Right ventricle myocardium superior (tissue), 1 donor: ENCODE measurements at places on chromosomes 2 and 18. TPM values are rescaled to one million over a fixed set of nuclear protein-coding genes. Genes with fewer than 3 reads are reported as not detected.

DNA sequence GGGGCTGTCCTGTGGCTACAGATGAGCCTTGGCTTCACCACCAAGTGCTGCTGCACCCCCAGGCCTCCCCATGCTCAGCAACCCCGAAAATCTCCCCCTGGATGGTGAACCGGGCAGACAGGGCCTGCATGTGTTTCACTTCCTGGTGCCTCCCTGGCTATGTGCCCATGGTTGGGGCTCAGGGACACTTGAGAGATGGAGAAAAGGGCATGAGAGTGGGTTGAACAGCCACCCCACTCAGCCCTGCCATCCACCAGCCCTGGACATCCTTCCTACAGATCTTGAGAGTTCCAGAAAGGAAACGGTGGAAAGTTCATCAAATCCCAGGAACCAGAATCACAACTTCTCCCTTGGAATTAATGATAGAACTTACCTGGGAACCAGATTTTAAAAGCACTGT, 74.7 kb upstream of the TEX51 start:
- DNase-seq = no peak

DNA sequence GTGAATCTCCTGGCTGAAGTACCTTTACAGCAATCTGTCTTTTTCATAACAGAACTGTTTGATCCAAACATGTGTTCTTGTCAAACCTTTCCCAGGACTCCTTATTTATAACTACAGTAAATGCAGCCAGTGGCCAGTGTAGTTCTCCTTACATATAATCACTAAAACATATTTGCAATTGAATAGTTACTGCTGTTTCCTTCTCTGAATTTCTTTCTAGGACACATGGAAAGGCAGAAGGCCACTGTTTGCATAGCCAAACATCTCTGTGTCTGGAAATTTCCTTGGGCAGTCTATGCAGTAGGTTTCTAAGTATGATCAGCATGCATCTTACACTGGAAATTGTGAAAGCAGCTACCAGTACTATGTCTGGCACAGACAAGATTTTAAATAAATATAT, 57.4 kb upstream of the COL3A1 start:
- DNase-seq = no peak

GRCh38 chr2:28809927-28810326, 707 bp upstream of the SPDYA start:
- DNase-seq = no peak

GRCh38 chr18:54734059-54734458, 94.2 kb upstream of the RAB27B start:
- DNase-seq = no peak

DNA sequence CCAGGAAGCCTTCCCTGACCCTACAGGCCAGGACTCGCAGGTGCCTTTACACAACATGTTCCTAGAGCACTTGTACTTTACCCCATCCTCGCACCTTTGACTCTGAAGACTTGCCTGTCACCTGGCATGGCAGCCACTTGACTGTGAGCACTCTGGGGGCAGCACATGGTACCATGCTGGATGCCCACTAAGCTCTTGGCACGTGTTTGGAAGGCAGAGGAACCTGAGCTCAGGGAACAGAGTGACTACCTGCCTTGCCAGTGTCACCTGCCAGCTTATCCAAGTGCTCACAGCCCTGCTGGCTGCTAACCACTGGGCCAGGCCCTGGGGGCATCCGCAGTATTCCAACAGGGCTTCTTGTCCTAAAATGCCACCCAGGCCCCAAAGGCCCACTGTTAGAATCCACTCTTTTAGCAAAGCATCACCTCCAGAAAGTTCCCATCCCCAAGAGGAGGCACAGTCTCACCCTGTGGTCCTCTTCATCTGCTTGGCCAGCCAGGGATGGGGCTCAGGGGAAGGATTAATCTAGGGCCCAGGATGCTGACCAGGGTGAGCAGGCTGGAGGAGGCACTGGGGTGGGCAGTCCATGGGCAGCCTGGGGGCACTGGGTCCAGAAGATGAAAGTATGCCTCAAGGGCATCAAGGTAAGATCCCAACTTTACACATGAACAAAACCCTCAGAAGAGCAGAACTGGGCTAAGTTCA, 57.0 kb downstream of the ZBTB7C start:
- DNase-seq = no peak

GRCh38 chr2:159982842-159983785, 79.3 kb downstream of the PLA2R1 start:
- DNase-seq = no peak

DNA sequence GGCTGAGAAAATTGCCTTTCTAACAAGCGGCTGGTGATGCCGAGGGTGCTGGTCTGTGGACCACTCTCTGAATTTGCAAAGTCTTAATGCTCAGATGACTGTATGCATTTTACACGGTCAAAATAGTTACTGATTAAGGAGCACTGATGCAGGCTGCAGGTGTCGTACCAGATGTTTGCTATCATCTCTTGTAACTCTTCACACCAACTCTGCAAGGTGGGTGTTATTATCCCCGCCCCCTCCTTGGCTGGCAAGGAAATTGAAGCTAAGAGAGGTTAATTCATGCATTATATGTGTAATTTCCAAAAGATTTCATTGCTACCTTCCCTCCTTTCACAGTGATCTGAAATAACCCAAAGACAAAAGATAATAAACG, 13.0 kb upstream of the LBH start:
- DNase-seq = no peak

- DNase-seq = no peak
These were observed 36.3 kb downstream of the ZNF516 start for GRCh38 chr18:76458522-76459311.

UGT1A4 gene
- not detected for total RNA-seq

SLC5A7 gene
- 0.19 TPM for total RNA-seq
